ENCODE measurements at places on chromosomes 1 and 21.
A peak's percentile ranks its signal among the peaks of the same experiment; 100 is the strongest.

DNA sequence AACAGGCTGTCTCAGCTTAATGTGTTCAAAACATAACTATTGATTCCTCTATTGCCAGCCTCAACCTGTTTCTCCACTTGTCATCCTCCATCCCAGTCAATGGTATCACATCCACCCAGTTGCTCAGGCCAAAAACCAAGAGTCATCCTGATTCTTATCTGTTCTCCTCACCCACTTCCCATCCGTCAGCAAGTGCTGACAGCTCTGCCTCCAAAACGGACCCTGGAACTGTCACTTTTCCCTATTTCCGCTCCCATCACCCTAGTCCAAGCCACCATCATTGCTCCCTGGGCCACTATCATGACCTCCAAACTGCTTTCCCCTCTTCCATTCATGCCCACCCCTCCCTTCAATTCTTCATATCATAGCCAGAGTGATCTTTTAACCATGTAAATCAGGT is 36.2 kb upstream of the IFFO2 start:
- DNase-seq = no peak

DNA sequence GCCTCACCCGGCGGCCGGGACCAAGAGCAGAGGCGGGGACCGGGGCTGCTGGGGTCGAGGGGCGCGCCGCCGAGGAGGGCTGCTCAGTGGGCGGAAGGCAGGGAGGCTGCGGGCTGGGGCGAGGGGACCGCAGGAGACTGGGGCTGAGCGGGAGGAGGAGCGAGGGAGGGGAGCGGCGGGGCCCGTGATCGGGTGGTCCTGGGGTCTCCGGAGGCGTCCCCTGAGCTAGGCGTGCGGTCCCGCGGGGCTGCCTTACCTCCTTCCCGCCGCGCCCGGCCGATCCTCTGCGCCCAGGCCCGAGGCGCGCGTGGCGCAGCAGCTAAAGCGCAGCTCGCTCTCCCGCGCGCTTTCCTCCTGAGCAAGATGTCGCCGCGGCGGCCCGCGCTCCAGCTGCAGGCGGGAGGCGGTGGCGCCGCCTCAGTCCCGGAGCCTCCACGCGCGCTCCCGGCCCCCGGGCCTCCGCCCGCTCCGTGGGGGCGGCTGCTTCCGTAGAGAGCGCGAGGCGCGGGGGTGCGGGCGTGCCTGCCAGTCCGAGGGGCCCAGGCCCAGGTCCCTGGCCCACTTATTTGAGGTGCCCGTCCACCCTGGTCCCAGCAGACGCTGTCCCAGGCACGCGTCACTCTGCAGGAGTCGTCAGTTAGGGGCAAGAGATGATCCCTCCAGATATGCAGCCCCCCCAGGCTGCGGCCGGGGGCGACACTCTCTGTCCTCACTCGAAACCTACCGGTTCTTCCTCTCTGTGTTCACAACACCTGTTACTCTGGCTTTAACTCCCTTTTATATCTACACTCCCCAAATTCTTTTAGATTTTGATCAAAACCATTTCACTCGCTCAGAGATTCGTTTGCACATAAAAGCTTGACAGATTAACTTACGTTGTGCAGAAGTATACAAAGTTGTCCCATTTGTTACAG is at the start of gene CCSAP:
CCSAP (minus strand) TSS at position 392 of the 914 bp plus-strand sequence. CDS start 582 bp downstream, outside the sequence.
- peak; percentile 82 for DNase-seq

- no peak for DNase-seq
Observed at GRCh38 chr21:36817732-36818450, 119.0 kb downstream of the SIM2 start.

- peak; percentile 95 for DNase-seq
Observed at GRCh38 chr21:15064576-15065391, at the start of gene NRIP1. Gene NRIP1 (minus strand): TSS chr21:15065000. CDS start chr21:14968192, 96,808 bp downstream.

DNA sequence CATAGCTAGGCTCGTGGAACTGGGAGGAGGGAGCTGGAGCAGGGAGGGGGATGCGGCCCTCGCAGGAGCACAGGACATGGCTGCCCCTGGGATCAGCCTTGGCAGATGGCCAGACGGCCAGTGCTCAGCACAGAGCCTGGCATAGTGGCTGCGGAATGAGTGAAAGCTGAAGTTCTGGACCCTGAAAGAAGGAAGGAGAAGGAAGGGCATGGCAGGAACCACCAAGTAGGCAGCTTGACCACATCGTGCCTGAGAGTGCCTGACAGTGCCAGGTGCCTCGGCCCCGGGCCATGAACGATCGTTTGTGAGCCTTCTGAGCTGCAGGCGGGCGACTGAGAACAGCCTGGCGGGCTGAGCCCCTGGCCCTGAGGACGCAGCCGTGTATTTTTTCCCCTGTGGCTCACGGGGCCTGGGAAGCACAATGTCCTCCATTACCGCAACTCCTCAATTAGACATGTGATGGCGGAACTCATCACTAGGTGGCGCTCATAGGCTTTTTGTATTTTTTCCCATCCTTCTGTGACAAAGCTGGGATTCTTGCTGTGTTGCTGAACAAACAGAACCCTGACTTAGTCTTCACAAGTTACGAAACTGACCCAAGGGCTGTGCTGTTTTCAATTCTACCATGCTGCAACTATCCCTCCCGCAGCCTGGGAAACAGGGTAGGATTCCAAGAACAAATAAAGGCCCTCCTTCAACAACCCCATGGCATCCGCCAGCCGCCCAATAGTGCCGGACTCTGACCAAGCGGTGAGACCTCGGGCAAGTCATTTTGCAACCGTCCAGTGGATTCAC is 29.9 kb upstream of the TMEM61 start:
- peak; percentile 90 for DNase-seq

- DNase-seq = peak; percentile 74
Observed at GRCh38 chr1:85576642-85577418, 3.7 kb upstream of the CCN1 start.

DNA sequence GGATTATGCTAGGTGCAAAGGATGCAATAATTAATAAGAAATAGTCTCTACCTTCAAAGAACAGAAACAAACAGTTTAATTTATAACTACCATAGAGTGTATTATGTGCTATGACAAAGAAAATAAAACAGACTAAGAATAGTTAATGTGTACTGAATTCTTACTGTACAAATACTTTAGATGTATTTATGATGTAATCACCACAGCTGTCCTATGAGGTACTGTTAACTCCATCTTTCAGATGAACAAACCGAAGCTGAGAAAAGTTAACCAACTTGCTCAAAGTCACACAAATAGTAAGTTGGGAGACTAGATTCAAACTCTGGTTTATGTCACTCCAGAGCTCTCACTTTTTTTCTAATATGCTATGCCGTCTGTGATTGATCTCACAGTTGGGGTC is 77.0 kb upstream of the FGGY start:
- no peak for DNase-seq

DNA sequence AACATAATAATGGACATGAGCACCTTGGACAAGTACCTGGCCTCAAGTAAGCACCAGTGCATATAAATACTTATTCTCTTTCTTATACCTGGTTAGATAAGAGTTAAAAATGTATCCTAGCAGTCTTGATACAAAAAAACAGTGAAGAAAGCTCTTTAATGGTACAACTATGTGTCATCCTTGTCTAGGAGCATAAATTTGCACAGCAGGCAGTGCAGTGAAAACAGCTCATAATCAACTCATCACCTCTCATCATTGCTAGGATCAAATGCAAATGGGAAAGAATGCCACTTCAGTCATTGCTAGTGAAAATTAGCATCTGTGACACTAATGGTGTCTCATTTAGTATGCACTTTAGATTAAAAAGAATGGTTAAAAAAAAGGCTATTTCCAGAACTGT is 7.6 kb downstream of the SAMSN1 start:
- DNase-seq = no peak

GRCh38 chr21:40631211-40631610 is 215.7 kb downstream of the DSCAM start:
- no peak for DNase-seq

DNA sequence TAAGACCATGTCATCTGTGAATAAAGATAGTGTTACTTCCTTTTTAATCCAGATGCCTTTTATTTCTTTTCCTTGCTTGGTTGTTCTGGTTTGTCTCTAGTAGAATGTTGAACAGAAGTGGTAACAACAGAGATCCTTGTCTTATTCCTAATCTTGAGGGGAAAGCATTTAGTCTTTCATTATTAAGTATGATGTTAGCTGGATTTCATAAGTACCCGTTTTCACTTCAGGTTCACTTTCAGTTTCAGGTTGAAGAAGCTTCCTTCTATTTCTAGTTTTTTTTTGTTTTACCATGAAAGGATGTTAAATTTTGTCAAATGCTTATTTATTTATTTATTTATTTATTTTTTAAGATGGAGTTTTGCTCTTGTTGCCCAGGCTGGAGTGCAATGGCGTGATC is 22.3 kb upstream of the AGPAT3 start:
- no peak for DNase-seq

GRCh38 chr1:18326211-18326897 is 154.4 kb upstream of the KLHDC7A start:
- no peak for DNase-seq

DNA sequence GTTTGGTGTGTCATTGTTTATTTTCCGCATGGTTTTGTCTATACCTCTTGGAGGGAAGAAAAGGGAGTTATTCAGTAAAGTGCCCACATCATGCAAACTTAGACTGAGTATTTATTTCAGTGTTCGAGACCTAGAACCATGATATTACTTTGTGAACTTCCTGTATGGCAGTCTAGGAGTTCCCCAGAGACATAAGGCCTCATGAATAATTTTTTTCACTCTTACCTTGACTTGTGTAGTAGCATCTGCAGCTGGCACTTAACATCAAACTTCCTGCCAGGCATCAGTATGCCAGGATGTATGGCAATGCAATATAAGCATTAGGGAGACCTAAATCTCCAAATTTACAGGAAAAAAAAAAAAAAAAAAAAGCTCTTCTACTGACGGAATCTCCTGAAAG is 287.7 kb downstream of the NEGR1 start:
- DNase-seq = no peak

DNA sequence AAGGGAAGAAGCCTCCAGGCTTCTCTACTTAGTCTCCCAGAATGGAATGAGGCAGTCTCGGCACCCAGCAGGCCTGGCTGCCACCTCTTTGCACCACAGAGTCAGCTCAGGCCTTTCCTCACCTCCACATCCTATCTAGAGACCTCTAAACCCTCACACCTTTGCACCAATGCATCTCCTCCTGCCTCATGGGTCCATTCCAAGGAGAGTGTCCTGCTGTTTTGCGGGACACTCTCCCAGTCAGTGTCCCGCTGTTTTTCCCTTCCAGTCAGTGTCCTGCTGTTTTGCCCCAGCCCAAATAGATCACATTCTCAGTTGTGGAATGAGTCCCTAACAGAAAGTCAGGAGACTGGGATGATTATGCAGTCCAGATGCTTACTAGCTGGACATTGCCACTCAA is 185.6 kb upstream of the CAMK1G start:
- no peak for DNase-seq

DNA sequence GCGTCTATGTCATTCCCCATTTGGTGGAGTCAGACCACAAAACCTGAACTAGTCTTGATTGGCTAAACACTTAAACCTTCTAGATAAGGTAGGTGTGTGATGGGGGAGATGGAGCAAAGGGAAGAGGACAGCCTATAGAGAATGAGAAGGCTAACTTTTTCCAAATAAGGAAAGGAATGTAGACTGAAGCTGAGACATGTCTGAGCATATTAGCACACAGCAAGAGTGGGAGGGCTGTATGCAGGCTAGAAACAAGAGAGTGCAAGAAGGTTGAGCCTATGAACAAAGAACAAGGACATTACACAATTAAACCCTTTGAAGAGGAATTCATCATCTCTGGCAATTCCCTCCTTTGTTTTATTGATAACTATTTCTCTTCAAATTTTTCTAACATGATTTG is 89.2 kb upstream of the OLFM3 start:
- DNase-seq = no peak

DNA sequence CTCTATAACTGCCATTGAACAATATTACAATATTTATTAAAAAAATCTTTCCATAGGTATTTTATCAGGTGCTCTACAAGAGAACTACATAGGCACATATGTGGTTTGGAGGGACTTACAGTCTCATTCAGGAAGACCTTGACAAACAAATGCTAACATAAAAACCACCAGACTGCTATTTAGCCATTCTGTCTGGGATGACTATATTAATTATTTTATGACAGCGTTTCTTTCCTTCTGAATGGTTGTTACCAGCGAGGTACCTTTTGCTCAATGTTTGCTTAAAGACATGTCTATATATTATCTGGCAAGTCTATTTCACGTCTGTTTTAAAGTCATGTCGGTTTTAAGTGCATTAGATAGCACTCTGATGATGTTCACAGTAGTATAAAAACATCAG is 69.7 kb downstream of the RUNX1 start:
- no peak for DNase-seq

GRCh38 chr1:93763704-93764365 is 82.2 kb upstream of the BCAR3 start:
- no peak for DNase-seq

DNA sequence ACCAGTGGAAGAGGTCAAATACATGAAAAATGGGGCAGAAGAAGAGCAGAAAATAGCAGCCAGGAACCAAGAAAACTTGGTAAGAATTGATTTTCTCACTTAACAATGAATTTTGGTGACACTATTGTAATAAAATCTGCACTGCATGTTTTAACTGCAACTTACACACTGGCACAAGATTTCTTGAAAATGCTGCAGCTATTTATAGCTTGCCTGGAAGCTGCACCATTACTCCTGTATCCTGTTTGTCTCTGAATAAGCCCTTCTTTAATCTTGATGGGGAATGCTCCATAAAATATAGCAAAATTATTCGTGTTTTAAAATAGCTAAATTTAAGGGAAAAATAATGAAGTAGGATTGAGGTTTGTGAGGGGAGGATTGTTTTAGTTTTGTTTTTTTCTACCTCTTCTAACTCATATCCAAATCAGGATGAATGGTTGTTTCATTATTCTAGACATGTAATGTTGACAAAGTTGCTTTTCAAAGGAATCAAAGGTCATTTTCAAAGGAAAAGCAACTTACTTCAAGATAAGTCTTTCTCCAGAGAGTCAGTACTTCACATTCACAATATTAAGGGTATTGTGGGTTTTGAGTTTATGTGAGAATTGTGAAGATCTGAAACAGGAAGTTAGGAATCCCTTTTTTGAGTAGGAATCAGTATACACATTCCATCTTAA is 120.9 kb downstream of the C1orf21 start:
- no peak for DNase-seq

GRCh38 chr1:87506147-87506546 is 177.5 kb downstream of the LMO4 start:
- DNase-seq = no peak

- no peak for DNase-seq
Observed at GRCh38 chr1:3675436-3675835, 23.1 kb downstream of the TP73 start.

- peak; percentile 75 for DNase-seq
Observed at GRCh38 chr1:234969581-234970400, 158.8 kb downstream of the TOMM20 start.

All from AG20443 (cell line).